T-helper 2 cell treated with Interferon-gamma antibody and Interleukin-4, amounts not matched to agents 100 ng/mL and 5 ng/mL, for 36 hours (primary cell): ENCODE measurements at places on chromosomes 6 and 20. TPM values are rescaled to one million over a fixed set of nuclear protein-coding genes. Genes with fewer than 3 reads are reported as not detected.

Gene ZSCAN16
- 5.4 and 5.6 TPM in 2 replicates for total RNA-seq

Gene AKIRIN2
- total RNA-seq: 33.6 and 37.7 TPM in 2 replicates

Gene PTPN1
- total RNA-seq: 73.0 and 73.9 TPM in 2 replicates

Gene MED20
- total RNA-seq: 19.4 and 24.1 TPM in 2 replicates

Gene ULBP1
- 0.27 and 0.39 TPM in 2 replicates for total RNA-seq
